ENCODE measurements at places on chromosomes 16 and 17.

- DNase-seq: no peak
Observed at GRCh38 chr17:9209781-9210370, 188.6 kb downstream of the NTN1 start.

GRCh38 chr17:4945176-4945943, 3.0 kb downstream of the PFN1 start:
- no peak for DNase-seq

GRCh38 chr17:39674702-39675389, 6.6 kb downstream of the PNMT start:
- DNase-seq: no peak

DNA sequence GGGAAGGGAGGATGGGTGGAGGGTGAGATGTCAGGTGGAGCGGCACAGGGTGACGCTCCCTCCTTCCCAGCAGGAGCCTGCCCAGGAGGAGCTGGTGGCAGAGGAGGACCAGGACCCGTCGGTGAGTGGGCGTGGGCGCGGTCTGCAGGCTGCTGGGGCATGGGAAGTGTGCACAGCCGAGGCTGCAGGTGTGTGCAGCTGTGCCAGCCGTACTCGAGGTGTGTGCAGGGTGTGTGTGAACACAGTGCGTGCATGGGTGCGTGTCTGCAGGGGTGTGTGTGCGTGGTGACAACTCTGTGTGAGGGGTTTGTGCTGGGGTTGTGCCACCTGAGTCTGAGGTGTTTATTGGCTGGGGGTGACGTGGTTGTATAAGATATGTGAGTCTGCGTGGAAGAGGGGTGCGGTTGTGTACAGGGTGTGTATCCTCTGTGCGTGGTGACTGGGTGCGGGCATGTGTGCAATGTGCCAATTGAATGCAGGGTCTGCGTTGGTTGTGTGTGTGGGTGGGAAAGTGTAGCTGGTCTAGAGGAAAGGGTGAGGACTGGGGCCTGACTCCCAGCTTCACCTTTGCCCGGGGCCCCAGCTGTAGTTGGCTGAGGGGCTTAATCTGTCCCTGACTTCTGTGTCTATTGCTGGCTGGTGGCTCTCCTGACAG, 670 bp downstream of the TNFSF12 start:
- no peak for DNase-seq

DNA sequence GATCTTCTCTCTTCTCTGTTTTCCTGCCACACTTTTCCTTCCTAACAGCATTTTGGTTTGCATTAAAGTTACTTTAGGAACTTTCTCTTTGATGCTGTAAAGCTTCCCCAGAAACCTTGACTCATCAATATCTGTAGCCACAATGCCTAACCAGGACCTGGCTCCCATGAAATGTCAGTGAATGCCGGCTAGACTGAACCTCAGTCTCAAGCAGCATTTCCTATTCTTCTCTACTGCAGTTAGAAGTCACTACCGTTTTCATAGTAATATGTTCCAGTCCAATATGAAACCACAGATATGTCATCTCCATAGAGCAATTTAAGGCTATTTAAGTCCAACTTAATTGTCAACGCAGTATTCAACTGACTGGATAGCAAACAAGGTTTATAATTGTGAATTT, 28.9 kb downstream of the ITFG1 start:
- DNase-seq: no peak
